ENCODE measurements at places on chromosomes 5 and 9.

- DNase-seq, result no peak
Observed at GRCh38 chr9:129491487-129491855, 129.4 kb downstream of the C9orf50 start.

- no peak for DNase-seq
Observed at GRCh38 chr5:8458038-8458383, 589.1 kb downstream of the MTRR start.

GRCh38 chr9:76194896-76195295 lies 199.3 kb downstream of the RFK start:
- no peak for DNase-seq

DNA sequence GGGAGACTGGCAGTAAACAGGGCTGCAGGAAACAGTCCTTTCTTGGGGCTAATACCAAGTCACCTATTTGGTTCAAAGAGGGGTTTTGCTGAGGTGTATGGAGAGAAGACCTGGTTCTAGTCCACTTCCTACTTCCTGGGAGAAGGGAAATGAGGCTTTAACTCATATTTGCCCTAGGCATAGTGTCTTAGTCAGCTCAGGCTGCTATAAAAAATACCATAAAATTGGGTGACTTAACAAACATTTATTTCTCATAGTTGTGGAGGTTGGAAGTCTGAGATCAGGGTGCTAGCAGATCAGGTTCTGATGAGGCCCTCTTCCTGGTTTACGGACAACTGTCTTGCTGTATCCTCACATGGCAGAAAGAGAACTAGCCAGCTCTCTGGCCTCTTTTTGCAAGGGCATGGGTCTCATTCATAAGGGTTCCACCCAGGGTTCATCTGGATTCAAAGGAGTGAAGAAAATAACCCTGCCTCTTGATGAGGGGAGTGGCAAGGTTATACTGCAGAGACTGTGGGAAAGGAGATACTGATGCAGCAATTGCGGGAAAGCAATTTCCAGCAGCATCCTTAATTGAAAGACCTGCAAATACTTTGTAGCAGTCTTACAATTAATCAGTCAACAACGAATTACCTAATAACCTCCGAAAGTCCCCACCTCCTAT lies 40.5 kb downstream of the ANKDD1B start:
- no peak for DNase-seq

DNA sequence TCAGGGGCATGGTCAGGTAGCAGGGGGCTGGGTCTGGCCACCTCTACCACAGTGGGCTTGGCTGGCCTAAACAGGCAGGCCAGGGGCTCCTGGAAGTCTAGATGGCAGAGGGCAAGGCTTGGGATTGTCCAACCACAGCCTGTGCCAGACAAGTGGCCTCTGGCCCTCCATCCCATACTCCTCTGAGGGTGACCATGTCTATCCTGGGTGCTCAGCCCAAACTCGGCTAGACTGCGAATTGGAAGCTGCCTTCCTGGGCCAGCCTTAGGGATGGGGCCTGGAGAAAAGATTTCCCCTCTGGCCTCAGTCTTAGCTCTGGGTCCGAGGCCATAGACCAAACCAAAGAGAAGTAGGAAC lies 110.5 kb downstream of the PHF2 start:
- DNase-seq, result no peak

GRCh38 chr5:173829826-173830225 lies 58.3 kb upstream of the CPEB4 start:
- DNase-seq, result peak; percentile 4

DNA sequence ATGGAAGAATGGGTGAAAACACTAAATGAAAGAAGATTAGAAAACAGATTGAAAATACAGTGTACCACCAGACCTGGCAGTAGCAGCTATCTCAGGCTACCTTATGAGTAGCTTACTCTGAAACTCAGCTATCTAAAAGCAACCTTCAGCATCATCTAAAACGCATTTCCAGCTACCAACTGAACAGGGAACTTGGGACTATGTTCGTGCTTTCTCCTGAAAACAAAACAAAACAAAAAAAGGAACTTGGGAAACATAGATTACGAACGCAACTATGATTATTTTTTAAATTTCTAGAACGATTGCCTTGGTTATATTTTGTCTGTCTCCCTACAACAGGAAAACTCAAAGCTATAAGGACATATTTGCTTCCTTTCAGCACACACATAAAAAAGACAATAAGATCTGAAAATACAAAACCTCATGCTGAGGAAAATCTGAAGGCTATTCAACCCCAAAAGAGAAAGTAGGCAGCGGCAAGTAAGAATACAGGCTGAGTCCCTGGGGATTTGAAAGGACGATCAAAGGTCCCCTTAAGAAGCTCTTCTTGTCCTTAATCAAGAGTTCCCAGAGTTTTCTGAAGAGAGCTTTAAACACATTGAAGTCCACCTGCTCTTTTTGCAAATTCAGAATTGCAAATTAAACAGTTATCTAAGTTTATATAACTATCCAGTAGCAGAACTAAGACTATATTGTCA lies 53.4 kb downstream of the OR2K2 start:
- DNase-seq, result no peak

DNA sequence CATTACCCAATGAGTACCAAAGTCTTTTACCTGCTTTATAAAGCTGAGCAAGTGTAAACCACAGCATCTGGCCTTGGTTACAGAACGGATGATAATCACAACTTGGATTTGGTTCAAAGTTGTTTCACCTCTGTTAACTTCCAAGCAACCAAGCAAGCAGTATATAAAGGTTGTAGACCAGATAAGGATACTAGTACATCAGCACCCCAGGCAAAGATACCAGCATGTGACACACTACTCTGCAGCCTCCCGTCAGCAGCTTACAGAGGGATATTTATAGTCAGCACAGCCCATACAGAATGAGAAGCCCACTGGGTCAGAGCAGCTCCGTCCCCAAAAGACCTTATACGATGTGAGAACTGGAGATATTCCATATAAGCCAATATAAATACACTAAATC lies 193.3 kb downstream of the SMARCA2 start:
- DNase-seq, result no peak

DNA sequence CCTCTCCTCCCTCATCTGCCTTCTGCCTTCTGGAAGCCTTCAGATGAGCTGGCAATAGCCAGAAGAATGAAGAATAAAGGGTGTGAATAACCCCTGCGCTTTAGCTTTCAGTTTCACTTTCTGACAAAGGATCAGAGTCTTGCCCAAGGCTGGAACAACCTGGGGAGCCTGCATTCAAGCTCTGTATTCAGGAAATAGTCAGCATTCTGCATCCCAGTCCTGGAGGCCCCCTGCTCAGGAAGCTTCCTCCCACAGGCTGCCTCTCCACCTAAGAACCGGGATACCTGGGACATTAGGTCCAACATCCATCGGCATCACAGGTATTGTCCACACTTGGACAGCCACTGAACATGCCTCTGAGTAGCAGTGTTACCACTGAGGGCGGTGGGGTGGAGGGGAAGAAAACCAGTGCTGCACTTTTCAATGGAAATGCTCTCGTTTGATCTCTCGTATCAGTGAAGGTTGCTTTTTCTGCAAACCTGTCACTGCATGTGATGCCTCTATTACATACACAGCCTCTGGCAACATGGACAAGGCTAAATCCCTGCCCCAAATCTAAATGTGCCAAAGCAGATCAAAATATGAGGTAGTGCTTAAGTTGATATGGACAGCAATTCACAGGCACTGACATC lies 39.8 kb upstream of the ACO1 start:
- no peak for DNase-seq

- no peak for DNase-seq
Observed at GRCh38 chr9:88308831-88309560, 79.2 kb upstream of the SPIN1 start.

DNA sequence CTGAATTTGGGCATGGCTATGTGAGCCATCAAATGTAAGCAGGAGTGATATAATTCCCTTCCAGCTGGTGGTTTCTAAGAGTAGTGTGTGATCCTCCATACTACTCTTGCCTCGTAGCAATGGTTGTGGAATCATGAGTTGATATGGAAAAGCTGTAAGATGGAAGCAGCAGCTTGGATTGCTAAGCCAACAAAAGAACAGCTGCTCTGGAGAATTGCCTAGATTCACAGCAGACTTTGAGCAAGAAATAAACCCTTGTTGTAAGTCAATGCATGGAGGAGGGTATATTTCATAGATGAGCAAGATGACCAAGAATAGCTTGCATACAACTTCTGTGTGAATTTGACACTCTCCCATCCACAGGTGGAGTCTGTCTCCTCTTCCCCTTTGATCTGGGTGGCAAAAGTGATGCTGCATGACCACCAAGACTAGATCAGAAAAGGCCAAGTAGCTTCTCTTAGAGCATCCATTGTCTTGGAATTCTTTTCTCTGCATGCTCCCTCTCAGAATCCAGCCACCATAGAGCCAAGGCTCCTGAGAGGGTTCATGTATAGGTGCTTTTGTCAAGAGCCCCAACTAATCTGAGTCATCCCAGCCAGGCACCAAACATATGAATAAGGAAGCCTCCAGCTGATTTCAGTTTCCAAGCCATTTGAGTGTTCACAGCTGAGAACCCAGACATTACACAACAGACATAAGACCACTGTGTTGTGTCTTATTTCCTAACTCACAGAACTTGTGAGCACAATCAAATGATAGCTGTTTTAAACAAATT lies 79.0 kb downstream of the PRLR start:
- no peak for DNase-seq

GRCh38 chr5:153907170-153907775 lies 131.4 kb downstream of the FAM114A2 start:
- no peak for DNase-seq

Measured in NCI-H510A (cell line).